BJ (cell line): ENCODE measurements at places on chromosomes 4 and X.

GRCh38 chr4:6591781-6592180 lies 16.8 kb downstream of the MAN2B2 start:
- DNase-seq: no peak

GRCh38 chr4:127687580-127687979 lies 42.6 kb upstream of the SLC25A31 start:
- DNase-seq: no peak

DNA sequence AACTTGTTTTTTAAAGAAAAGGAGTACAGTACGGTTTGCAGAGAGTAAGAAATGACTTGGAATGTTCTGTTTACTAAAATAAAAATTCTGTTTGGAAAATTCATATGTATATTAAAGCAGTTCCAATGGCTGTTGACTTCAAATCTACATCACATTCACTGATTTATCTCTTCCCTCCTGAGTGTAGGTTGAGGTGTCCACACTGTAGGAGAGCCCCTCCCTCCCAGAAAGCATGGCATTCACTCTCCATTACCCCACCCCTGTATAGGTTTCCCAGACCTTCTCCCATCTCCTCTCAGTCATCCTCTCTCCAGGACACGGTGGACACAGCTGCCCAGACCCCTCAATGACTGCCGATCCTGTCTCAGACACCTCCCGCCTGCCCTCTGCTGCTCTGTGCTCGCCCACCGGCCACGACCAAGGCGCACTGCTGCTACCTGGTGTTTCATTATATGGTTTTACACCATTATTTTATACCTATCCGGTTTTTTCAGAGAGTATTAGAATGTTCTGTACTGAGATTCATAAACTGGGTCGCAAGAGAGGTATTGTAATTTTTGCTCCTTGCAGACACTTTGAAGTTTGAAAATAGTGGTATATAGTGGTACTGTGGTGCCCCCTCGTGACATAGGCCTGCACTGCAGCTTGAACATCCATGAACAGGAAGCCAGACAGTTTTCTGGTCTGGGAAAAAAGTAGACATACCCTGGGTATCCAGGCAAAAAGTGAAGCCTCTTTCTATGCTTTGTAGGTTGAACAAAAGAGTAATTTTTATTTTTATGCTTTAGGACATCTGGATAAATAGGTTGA lies 38.8 kb upstream of the BEX4 start:
- DNase-seq: no peak

DNA sequence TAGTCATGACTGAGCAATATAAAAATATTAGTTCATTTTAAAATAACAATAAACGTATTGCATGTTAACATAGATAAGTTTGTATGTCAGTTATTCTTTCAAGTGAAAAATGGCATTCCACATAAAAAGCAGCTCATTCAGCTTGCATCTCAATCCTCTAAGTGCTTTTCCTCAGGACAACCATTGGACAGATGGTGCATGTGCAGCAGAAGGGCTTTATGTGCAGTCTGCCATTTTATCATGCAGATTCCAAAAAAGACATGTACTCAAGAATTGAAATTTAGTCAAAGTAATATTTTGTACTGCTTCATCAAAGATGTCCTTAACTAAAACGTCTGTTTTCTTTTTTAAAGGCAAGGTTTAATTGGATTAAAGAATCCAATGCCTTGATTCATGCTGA lies 93.4 kb downstream of the RS1 start:
- no peak for DNase-seq

DNA sequence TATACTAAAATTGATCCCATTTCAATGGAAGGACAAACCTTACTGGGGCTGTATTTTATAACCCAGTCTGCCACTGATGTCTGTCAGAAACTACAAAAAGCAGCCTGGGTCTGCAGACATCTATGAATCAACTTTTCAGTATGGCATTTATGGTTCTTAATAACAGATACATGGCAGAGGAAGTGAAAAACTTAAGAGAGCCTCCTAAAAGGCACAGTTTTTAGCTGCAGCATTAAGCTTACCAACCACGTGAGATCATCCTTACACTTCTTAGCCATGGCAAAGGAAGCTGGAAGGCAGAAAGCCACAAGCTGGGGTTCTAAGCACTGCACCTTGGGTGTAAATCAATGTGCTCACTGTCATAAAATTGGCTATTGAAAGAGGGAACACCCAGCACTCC lies 16.6 kb upstream of the UGT2B17 start:
- DNase-seq: no peak

DNA sequence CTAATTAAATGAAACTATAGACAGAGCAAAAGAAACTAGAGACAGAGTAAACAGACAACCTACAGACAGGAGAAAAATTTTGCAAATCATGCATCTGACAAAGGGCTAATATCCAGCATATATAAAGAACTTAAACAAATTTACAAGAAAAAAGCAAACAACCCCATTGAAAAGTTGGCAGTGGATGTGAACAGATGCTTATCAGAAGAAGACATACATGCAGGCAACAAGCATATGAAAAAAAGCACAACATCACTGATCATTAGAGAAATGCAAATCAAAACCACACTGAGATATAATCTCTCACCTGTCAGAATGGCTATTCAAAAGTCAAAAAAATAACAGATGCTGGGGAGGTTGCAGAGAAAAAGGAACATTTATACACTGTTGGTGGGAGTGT lies 14.8 kb downstream of the ZNF280C start:
- no peak for DNase-seq

DNA sequence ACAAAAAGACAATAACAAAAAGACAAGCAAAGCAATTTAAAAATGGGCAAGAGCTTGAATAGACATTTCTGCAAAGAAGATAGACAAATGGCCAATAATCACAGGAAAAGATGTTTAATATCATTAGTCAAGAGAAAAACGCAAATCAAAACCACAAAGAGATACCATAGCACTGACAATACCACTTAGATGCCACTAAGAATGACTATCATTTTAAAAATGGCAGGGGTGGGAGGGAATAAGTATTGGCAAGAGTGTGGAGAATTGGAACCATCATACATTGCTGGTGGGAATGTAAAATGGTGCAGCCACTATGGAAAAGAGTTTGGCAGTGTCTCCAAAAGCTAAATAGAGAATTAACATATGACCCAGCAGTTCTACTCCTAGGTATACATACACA lies 15.1 kb upstream of the EXOC1 start:
- no peak for DNase-seq

- no peak for DNase-seq
Observed at GRCh38 chr4:89222170-89222569, 85.4 kb downstream of the GPRIN3 start.

GRCh38 chr4:8558080-8558960 lies 21.9 kb upstream of the GPR78 start:
- no peak for DNase-seq

DNA sequence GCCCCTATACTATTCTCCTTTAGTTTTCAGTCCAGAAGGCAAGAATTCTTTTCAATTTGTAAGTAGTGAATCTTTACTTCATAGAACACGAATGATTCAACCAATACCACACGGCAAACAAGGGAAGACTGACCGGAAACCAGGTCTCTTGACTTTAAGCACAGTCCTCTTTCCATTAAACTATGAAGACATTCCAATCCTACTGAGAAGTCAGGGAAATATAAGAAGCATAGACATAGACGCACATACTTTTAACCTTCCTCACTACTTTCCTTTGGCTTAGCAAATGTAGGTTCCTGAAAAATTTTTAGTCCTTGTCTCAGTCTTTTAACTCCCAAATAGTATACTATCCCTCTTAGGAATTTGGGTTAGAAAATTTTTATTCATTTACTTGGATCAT lies 9.1 kb downstream of the CHRDL1 start:
- peak; percentile 37 for DNase-seq

DNA sequence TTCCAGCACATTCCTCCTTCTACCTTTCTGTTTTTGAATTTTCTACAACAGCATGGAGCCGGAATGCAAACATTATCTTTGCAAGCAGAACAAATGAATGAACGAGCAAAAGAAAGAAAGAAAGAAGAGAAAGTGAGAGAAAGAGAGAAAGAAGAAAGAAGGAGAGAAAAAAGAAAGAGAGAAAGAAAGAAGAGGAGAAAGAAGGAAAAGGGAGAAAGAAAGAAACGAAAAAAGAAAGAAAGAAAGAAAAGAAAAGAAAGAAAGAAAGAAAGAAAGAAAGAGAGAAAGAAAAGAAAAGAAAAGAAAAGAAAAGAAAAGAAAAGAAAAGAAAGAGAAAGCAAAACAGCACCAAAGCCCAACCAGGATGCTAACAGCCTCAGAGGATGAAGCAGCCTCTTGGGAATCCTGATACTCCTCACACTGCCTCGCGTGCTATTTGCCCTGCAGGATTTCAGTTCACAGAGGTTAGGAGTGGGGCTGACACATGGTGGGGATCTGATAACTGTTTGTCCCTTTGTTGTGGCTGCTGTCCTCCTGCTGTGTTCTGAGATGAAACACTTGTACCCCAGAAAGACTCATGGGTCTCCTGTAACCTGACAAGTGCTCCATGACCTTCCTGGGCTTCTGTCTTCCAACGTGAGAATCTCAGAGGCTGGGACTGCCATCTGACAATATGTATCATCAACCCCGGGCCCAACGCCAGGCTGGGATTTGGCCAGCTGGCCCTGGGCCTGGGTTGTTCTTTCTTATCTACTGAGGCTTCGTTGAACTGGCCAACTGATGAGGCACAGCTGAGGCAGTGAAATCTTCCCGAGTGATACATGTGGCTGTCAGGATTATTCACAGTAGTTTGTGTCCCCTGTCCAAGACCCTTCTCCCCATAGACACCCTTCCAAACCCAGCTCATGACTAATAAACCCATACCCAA lies 61.0 kb downstream of the SEPSECS start:
- no peak for DNase-seq

GRCh38 chr4:67048530-67048929 lies 496.8 kb downstream of the CENPC start:
- no peak for DNase-seq

DNA sequence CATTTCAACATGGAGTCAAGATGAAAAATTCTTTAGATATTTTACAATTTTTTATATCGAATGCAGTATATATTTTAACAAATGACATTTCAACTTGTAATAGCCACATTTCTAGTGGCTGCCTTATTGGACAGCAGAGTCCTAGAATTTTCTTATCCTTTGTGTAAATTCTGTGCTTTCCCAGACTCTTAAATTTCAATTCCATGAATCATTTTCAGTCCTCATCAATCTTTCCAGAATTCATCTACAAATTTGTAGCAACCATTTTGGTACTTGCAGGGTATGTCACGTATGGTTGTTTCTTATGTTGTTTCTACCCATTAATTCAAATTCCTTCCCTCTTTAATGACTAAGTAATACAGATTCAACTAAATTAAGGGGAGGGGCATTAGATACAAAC lies 2.7 kb downstream of the PAICS start:
- no peak for DNase-seq

GRCh38 chr4:89184407-89184806 lies 73.1 kb downstream of the TIGD2 start:
- no peak for DNase-seq

DNA sequence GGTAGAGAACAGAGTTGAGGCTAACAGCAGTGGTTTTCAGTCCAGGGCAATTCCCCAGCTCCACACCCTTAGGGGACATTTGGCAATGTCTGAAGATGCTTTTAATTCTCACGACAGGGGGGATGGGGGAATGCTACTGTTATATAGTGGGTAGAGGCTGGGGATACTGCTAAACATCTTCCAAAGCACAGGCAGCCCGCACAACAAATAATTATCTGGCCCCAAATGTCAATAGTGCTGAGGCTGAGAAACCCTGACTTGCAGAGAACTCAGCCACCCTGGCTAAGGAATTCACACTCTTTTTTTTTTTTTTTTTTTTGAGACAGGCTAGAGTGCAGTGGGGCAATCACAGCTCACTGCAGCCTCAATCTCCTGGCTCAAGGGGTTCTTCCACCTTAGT lies 60.6 kb downstream of the POLR2B start:
- no peak for DNase-seq

GRCh38 chrX:134484039-134484438 lies 24.1 kb downstream of the HPRT1 start:
- DNase-seq: peak; percentile 26

DNA sequence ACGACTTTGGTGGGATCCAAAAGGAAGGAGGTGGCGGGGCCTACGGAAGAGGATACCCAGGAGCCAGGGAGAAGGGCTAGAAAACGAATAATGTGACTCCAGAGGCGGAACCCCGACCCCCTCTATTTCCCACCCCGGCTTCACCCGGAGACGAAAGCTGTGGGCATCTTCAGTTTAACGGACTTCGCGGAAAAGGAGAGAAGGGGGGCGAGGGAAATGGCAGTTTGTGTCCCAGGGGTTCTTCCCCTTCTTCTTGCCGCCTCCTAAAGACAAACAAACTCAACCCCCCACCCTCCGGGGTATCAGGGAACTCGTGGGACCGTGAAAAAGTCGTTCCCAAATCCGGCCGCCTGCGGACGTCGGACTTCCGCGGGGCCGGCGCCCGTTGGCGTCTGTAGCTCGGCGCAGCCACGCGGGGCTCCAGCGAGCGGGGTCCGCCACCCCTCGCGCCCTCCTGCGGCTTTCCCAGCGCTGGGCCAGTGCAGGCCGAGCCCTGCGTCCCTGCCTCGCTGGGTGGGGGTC lies 3.6 kb upstream of the LEF1 start:
- no peak for DNase-seq

GRCh38 chr4:123055943-123056342 lies 133.5 kb upstream of the NUDT6 start:
- DNase-seq: no peak

DNA sequence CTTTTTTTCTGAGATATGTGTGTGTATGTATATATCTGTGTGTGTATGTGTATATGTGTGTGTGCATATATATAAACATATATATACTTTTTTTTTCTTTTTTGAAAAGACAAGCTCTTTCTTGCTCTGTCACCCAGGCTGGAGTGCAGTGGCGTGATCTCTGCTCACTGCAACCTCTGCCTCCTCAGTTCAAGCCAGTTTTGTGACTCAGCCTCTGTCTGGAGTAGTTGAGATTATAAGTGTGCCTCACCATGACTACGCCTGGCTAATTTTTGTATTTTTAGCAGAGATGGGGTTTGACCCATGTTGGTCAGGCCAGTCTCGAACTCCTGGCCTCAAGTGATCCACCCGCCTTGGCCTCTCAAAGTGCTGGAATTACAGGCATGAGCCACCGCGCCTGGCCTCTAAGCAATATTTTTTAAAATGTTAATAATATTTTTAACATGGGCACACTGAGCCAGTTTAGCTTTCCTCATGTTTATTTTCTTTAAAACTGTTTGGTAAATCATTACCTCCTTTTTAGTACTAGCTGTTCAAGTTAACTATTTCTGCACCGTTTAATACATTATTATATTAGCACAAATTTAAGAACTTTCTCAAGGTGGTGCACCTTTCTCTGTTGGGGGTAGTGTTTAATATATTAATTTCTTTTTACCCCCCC lies 33.3 kb downstream of the BBS12 start:
- peak; percentile 76 for DNase-seq

GRCh38 chrX:1661922-1662221 lies 47.0 kb downstream of the ASMT start:
- no peak for DNase-seq

GRCh38 chr4:5048721-5049120 lies 2.6 kb upstream of the STK32B start:
- no peak for DNase-seq

DNA sequence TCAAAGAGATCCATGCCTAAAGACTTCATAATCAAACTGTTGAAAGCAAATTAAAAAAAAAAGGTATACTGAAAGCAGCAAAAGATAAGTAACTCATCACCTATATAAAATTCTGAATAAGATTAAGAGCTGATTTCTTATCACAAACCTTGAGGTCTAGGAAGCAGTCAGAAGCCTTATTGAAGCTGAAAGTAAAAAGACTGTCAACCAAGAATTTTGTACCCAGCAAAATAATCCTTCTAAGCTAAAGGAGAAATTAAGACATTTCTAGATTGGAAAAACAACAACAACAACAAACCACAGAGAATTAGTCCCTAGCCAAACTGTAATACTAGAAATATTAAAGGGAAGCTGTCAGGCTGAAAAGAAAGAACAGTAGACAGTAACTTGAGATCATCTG lies 622.9 kb downstream of the PCDH7 start:
- no peak for DNase-seq
